ENCODE measurements at places on chromosomes 12 and 14. TPM values are rescaled to one million over a fixed set of nuclear protein-coding genes. Genes with fewer than 3 reads are reported as not detected.

GRCh38 chr14:54207075-54207474 is 189.7 kb upstream of the CDKN3 start:
- DNase-seq: no peak

GRCh38 chr14:22381408-22381760 is 207.6 kb downstream of the DAD1 start:
- no peak for DNase-seq

DNA sequence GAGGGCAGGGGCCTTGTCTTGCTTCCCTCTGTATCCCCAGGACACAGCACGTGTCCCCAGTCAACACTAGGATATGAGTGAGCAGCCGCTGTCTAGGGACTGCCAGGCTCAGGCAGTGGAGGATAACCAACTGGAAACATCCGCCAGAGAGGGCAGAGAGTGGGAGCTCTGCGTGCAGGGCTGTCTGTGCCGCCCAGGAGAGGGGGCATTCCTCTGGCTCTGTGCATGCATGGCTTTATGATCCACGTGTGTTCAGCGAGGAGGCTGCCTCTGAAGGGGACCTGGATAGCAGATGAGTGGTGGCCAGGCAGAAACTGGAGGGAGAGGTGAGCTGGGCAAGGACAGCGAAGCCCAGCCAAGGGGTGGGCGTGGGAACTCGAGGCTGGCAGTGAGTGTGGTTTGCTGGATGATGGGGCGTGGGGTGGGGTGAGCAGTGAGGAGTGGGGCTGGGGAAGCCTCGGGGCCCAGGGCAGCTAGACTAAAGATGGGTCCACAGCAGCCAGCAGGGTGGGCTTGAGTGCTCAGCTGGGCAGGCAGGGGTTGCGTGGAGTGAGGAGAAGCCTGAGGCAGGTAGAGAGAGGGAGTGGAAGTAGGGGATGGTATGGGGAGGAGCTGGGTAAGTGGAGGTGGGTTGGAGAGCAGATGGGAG is 72.9 kb downstream of the PRIMA1 start:
- no peak for DNase-seq

DNA sequence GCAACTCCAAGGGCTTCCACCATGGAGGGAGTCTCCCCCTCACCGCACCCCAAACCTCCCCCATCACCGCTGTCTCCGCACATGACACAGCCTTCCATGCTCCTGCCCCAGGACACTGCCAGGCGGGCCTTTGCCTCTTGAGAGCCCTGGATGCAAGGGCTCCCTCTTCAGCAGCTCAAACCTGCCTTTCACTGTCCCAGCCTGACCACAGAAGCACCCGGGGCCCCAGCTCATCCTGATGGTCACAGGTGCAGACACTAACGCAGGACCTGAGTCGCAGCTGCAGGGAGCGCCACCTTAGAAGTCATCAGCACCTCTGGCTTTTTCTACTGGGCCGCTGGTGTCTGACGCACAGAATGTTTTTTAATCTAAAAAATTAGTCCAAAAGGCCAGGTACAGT is 54.0 kb downstream of the SYNE3 start:
- DNase-seq: no peak

- no peak for DNase-seq
These were observed 12.8 kb downstream of the STX2 start for GRCh38 chr12:130826151-130826801.

Gene DIO2
- polyA plus RNA-seq: 0.45 TPM

DNA sequence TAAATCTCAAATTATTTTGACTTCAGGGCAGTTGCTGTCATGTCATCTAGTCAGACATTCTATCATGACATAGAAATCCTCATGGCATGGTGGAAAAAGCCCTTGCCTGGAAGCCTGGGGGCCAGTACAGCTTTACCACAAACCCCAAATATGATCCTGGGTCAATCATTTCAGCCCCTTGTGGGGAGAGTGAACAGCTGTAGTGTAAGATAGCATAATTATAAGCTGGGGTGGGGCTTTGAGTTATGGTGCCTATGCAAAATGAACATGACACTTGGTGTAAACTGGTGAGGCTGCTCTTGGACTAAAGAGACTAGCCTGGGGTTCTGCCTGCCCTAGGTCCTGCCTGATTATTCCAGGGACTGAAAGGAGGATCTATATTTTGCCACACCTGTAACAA is 207.7 kb upstream of the DDHD1 start:
- DNase-seq: no peak

- no peak for DNase-seq
These were observed 209.6 kb upstream of the RTL1 start for GRCh38 chr14:101113108-101113612.

- DNase-seq: no peak
These were observed 13.7 kb downstream of the TCTN1 start for GRCh38 chr12:110627500-110628195.

Gene CLEC4A
- polyA plus RNA-seq: 3.5 TPM

Gene NELL2
- polyA plus RNA-seq: 26.0 TPM

Gene TMPRSS12
- 0.13 TPM for polyA plus RNA-seq

DNA sequence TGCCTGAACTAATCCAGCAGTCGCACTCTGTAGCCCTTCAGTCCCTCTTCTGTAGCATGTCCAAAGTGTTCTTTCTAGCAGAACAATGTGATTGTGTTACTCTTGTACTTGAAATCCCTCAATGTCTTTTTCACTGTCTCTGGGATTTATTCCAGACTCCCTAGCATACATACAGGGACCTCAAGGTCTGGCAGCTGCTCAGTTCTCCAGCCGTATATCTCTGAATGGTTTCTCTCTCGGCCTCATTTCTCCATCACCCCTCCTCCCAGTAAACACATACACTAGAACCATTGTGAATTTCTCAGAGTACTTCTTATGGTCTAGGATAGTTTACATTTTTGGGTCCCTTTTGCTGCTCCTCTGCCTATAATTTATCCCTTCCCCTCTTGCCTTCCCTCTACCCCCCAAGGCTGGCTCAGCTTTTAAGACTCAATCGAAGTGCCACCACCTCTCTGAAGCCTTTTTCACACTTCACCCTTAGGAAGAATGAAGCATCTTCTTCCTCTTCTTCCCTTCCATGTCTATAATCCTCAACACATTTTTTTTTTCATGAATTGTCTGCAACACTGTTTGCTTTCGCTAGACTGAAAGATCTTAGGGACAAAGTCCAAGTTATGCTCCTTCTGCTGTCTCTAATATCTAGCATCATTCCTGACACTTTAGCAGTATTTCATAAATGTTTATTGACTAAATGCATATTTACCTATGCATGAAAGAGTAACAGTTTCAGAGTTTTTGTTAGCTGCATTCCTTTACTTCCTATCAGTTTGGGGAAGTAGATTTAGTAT is 446.1 kb downstream of the ZFP36L1 start:
- no peak for DNase-seq

DNA sequence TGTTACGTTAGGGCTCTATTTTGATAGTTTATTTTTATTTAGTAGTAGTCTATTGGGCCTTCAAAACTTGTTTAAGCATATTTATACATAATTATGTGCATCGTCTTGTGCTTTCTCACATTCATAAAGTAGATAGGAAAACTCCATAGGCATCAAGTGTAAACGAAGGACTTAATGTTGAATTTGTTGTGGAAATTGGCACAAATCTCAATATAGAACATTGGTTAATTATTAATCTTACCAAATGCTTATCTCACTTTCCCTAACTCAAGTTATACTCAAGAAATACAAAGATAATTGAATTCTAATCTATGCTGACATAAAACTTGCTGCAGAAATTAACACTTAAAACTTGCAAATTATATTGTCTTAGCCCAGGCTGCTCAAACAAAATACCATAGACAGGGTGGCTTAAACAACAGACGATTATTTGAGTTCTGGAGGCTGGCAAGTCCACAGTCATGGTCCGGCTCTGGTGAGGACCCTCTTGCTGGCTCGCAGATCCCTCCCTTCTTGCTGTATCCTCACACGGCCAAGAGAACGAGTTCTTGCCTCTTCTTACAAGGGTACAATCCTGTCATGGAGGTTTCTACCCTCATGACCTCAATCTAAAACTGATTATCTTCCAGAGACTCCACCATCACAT is 18.8 kb downstream of the STYX start:
- DNase-seq: no peak
